ENCODE measurements at places on chromosomes 6 and 20.

GRCh38 chr6:8983202-8983688 is 547.9 kb upstream of the SLC35B3 start:
- no peak for DNase-seq

DNA sequence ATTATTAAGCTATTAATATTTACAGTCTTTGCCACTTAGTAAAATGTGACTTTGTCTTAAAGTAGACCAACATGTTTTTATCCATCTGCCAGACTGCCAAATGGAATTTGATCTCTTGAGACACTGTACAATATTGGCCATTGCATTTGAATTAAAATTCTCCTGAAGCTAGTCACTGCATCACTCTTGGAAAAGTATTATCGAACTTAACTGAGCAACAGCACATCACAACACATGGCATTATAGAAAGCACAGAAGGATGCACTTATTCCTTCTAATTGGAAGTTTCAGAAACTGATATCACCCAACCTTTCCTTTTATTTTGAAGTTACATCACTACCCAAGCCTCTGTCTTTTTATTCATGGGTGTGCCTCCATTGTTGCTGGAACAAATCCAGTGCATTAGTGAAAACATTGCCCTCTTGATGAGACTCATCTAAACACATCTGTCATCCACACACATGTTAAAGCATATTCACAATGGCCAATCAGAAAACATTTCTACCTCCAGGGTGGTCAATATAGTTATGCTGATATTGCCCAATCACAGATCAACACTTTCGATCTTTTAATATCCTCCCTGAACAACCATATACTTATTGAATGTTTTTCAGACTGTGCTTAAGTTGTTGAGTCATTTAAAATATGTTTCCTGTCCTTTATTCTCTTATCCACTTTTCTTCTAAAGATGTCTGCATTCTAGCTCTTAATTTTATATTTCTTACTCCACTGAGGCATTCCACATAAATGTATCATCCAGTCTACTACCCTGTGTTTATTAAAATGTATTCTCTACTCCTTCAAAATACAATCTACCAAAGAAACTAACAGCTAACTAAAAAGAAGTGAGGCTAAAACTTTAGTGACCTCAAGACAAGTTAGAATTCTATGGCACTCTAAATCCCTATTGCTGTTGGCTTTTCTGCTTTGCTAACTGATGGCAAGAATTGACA is 535.0 kb downstream of the RFPL4B start:
- no peak for DNase-seq

DNA sequence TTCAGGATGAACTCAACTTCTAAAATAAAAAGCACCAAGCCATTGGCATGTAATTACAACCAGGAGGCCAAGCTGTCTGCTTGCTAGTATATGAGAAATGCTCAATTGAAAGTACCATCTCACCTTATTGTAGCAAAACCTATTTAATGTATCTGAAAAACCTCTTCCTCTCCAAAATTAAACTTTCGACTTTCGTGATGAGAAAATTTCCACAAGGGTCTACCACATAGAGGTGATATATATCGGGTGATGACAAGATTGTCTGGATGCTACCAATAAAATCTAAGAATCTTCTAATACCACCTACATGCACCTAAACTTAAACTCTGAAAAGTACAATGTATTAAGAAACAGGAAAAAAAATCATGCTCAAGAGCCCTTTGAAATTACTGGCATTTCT is 74.2 kb downstream of the ATXN1 start:
- no peak for DNase-seq

DNA sequence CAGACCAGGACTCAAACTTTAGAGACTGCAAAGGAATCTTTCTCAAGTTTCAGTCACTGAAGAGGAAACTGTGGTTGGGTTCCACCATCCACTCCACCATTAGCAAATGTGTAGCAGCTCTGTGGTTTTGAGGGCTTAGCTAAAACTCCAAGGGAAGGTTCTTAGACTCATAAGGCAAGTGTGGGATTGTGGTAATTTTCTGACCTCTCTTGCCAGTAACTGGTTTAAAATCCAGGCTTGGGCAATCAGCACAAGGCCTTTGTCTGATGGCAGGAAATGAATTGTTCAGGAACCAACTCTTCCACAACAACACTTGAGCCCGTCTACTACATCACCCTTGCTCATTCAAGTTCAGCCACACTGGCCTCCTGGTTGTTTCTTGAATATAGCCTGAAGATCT is 68.6 kb upstream of the FBXL4 start:
- DNase-seq, result no peak

Measured in activated naive CD4-positive, alpha-beta T cell treated with anti-CD3 and anti-CD28 coated beads, Interleukin-2, amount 50 U/mL, for 72 hours (primary cell).